ENCODE measurements at places on chromosomes 4 and X.
A peak's percentile ranks its signal among the peaks of the same experiment; 100 is the strongest.

GRCh38 chrX:2610246-2611170, 80.6 kb upstream of the CD99 start:
- DNase-seq, result no peak

DNA sequence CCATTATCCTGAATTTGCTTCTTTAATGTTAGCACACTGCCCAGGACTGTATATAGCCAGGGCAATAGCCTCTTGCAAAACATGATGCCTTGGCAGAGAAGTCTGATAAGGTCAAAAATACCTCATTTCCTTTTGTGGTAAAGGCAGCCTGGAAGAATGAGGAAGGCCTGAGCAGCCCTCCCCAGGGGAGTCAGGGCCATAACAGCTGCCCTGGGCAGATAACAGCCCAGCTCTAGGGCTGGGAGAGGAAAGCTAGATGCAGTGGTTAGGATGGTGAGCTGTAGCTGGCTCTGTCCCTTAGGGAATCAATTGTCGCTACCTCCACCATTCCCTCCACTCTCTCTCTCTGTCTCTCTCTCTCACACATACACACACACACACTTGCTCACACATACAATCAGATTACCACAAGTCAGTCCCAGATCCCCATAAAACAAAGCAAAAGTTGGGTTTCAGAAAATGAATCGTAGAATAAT, 29.2 kb downstream of the EFHC2 start:
- DNase-seq, result no peak

- DNase-seq, result no peak
These were observed 43.7 kb upstream of the MAPK10 start for GRCh38 chr4:86403575-86403974.

DNA sequence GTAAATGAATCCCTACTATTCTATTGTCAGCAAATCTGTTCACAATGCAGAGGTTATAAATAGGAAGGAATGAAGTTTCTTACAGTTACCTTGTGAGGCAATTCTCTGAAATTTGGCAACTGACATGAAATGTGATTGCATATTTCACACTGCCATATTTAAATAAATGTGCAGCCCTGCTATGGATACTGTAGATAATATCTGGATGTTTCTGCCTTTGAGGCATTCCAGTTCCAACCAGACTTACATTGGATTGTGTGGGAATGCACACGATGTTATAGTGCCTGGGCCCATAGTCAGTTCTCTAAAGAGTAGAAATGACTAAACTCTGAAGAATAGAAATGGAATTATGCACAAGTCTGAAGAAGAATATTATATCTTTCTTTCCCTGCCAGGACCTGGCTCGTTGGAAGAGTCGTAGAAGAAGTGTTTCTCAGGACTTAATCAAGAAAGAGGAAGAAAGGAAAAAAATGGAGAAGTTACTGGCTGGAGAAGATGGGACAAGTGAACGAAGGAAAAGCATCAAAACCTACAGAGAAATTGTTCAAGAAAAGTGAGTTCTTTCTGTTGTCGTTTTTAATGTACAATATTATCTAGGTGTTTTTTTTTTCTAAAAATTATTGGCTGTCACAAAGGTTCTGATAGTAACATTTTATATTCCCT, 102.7 kb downstream of the PHOX2B start:
- DNase-seq, result no peak

DNA sequence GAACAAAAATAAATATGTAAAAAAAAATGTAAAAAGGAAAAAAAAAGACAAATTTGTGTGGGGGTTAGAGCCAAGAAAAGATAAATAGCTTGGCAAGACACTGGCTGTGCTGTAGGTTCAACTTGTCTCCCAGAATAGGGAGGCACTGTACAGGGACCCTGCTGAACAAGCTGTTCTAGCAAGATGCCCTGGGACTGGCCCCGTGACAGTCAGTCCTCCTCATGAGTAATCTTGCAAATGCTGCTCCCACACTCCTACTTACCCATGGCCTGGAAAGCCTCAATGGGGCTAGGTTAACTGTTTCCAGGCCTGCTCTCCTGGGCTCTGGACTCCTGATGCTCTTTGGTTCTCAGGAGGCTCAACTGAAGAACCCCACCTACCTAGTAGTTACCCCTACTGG, 106.8 kb downstream of the ATG4A start:
- DNase-seq, result no peak

GRCh38 chr4:123972031-123972430, 575.4 kb downstream of the SPRY1 start:
- peak; percentile 30 for DNase-seq

- DNase-seq, result peak; percentile 89
These were observed 80.2 kb downstream of the CRMP1 start for GRCh38 chr4:5812506-5813229.

DNA sequence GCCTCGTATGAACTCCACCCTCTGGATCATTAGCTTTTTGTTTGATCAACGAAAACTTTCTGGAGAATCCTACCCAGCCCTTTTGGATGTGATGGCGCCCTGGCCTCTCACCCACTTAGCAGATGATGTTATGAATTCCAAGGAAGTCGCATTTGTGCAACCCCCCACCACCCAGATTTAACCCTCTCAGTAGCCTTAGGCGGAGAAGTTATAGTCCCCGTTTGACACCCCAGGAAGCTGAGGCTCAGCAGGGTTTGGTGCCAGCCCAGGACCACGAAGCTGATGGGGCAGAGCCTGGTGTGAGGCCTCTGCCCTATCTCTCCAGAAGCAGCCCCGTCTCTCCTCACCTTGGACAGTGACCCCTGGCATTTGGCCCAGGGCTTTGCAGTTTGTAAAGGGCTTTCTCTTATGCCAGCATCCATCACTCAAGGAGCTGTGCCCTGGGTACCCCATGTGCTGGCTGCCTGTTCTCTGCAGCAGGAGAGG, 1.0 kb downstream of the WFS1 start:
- DNase-seq, result peak; percentile 51

GRCh38 chrX:6959006-6959405, 188.5 kb upstream of the STS start:
- no peak for DNase-seq

GRCh38 chrX:53688300-53688699, 1.8 kb upstream of the HUWE1 start:
- no peak for DNase-seq

All from eye (tissue), 1 donor.